AG04449 (cell line): ENCODE measurements at places on chromosomes 2 and 18.

- no peak for DNase-seq
Observed at GRCh38 chr2:29394981-29395350, 279.8 kb downstream of the CLIP4 start.

DNA sequence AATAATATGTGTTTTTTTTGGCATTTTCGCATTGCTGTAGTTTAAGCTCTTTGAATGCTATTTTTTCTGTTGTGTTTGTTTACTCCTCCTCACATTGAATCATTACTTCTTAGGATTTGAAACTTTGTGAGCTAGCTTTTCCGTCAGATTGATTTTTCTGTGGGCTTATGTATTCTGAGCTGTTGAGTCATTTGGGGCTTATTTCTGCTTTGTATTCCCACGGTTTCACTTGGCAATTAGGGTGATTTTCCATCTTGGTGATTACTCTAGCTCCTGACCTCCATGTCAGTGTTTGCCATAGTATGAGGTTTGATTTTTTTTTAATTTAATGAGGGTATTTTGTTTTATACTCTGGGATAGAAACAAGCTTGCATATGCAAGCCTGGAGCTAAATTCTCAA is 200.0 kb downstream of the CCDC102B start:
- DNase-seq, result no peak

- DNase-seq, result no peak
Observed at GRCh38 chr2:126542247-126542646, 113.7 kb upstream of the GYPC start.

- no peak for DNase-seq
Observed at GRCh38 chr18:30163573-30163972, 879.0 kb downstream of the DSC3 start.
